ENCODE measurements at places on chromosomes 12 and 14. TPM values are rescaled to one million over a fixed set of nuclear protein-coding genes. Genes with fewer than 3 reads are reported as not detected.

DNA sequence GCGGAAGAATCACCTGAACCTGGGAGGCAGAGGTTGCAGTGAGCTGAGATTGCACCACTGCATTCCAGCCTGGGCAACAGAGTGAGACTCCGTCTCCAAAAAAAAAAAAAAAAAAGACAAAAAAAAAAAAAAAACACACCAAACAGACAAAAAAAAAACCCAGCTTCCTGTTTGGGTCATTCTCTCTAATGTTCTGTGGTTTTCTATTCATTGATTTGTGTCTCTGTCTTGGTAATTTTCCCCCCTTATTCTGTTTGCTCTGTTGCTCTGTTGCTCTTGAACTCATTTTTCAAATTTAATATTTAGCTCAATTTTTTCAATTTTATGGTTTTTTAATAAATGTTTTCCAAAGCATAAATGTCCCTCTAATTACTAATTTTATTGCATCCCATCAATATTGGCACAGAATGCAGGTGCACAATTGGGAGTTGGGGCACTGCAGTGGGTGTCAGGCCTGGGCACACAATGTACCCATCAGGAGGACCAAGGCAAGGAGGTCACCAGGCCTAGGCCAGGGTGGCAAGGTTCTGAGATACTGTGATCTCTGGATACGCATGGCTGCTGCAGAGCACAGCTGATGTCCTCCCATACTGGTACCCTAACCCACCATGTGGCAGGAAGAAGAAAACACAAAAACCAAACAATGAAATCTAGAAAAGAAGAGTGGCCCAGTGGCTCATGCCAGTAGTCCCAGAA lies 8.0 kb upstream of the GNPTAB start:
- DNase-seq: no peak

DNA sequence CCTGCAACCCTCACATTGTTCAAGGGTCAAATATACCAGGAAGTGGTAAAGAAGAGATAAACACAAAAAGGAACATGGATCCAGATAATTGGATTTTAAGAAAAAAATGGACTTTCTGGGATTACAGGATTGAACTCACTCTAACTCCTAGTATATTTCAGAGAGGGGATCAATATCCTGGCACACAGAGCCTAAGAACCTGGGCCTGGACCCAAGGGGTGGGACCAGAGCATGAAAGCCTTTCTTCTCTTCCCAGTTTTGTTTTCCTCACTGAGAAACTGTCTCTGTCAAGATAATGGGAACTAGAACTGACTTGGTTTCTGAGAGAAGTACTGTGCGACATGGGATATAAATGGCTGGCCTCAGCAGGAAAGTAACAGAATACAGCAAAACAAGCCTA lies 422.8 kb upstream of the STXBP6 start:
- no peak for DNase-seq

DNA sequence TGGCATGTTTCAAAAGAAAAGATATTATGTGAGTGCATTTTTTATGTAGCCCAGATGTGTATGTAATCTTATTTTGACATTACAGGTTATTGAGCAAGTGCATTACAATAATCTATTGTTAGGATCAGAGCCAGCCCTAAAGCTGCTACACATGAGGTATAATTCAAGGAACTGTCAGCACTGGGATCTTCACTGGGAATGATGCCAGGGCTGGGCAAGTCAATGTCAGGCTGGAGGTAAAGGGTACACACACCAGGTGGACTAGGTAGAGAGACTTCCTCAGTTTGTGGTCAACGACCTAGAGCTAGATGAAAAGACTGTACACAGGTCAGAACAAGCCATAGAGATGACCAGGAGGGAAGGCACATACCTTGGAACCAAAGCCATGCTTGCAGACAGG lies 15.4 kb downstream of the TRIM9 start:
- peak; percentile 55 for DNase-seq

DNA sequence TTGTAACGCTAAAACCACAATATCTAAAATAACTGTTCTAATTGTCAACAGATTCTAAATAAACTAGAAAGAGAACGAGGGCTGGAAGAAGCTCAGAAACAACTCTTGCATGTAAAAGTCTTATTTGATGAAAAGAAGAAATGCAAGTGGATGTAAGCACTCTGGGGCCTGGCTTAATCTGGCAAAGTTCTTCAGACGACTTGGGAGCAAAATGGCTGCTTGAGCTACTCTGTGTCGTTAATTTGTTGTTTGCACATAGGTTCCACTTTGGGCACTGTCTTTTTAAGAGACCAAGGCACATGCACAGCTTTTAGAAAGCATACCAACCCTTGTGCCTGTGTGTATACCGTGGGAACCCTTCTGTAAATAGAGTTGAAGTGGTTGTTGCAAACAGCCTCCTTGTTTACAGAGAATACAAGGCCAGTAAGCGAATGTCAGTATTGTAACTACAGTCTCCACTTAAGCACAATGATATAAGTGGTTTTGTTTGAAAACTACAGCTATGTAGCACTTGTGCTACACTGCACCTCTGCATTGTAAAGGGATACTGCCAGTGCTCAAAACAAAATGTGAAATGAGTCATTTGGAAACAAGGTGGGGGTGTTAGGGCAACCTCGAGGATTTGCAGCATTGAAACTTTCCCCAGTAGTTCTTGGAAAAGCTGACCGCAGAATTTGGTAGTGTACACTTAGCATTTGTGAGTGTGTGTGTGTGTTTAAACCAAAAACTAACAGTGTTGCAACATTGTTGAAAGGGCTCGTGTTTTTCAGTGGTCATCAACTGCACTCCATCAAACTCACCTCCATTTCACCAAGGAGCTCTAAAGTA lies 154.3 kb downstream of the CEP83 start:
- peak; percentile 38 for DNase-seq

- no peak for DNase-seq
These were observed 771.3 kb upstream of the TBX3 start for GRCh38 chr12:115455268-115455681.

Gene PHLDA1
- total RNA-seq: 16.9 TPM

Gene MYG1
- 24.3 TPM for total RNA-seq

Gene AQP6
- total RNA-seq: not detected
